ENCODE measurements at places on chromosomes 4 and X.
A peak's percentile ranks its signal among the peaks of the same experiment; 100 is the strongest.

- DNase-seq = no peak
These were observed 113.7 kb upstream of the TLR3 start for GRCh38 chr4:185955151-185955770.

GRCh38 chr4:82733636-82734035 lies 65.0 kb downstream of the SCD5 start:
- DNase-seq = no peak

- DNase-seq = no peak
These were observed 78.7 kb downstream of the FNIP2 start for GRCh38 chr4:158847535-158847934.

- peak; percentile 90 for DNase-seq
These were observed 227.7 kb downstream of the C4orf33 start for GRCh38 chr4:129323658-129324057.

GRCh38 chr4:72410158-72410557 lies 158.9 kb downstream of the ADAMTS3 start:
- no peak for DNase-seq

GRCh38 chr4:51909236-51909703 lies 66.3 kb downstream of the DCUN1D4 start:
- DNase-seq = no peak

GRCh38 chrX:10526451-10526850 lies 93.9 kb downstream of the MID1 start:
- DNase-seq = no peak

- no peak for DNase-seq
These were observed 3.7 kb downstream of the TAF7L start for GRCh38 chrX:101287402-101287801.

GRCh38 chrX:22081475-22082092 lies 49.5 kb downstream of the PHEX start:
- no peak for DNase-seq

DNA sequence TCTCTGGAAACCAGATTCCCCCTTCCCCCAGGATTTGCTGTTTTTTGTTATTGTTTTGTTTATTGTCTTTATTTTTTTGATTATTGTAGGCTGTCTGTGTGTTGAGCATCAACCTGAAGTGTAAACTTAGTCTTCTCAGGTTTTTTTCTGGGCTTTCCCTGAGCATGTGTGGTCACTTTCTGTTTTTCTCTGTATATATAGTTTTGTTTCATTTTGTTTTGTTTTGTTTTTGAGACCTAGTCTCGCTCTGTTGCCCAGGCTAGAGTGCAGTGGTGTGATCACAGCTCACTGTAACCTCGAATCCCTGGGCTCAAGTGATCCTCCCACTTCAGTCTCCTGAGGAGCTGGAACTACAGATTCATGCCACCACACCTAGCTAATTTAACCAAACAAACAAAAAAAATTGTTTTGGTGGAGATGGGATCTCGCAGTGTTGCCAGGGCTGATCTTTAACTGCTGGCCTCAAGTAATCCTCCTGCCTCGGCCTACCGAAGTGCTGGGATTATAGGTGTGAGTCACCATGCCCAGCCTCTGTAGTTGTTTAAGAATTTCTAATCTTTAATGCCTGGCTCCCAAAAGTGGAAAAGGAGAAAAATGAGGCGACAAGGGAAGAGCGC lies 9.1 kb downstream of the IL13RA1 start:
- no peak for DNase-seq

GRCh38 chr4:63460075-63460474 lies 949.2 kb downstream of the TECRL start:
- no peak for DNase-seq

GRCh38 chr4:8000721-8001491 lies 61.2 kb upstream of the AFAP1 start:
- DNase-seq = no peak

DNA sequence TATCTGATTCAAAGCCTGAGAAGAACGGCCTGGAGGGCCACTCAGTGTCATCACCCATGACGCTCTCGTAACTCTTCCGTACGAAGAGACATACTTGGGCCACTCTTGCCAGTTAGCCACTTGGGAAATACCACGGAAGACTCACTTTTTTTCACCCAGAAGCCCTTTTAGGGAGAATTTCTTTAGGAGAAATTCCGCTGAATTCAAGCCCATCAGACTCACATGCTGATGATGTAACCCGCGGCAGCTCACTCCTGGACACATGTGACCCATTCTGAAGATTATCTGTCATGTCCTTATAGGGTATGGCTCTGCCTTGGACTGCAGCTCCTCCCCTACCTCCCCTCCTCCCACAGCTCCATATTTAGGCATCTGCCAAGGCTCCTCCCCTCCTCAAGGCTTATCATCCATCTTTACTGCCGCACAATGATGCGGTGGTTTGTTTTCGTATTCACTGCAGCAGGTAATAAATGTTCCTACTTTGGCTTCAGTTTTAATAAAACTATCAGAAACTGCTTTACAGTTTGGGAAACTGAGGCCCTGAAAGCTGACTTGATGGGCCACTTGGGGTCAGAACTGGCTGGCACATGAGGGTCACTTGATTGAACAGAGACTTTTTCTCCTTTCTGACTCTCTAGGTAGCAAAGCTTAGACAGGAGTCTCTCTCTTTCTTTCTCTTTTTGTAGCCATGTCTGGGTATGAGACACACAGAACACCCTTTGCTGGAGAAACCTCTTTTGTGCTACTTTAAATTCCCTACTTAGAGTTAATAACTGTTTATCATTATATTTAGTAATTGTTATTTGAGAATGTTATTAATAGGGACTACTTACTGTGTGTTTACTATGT lies 42.1 kb downstream of the RHOH start:
- DNase-seq = no peak

- DNase-seq = no peak
These were observed 28.3 kb downstream of the AGTR2 start for GRCh38 chrX:116198810-116199209.

DNA sequence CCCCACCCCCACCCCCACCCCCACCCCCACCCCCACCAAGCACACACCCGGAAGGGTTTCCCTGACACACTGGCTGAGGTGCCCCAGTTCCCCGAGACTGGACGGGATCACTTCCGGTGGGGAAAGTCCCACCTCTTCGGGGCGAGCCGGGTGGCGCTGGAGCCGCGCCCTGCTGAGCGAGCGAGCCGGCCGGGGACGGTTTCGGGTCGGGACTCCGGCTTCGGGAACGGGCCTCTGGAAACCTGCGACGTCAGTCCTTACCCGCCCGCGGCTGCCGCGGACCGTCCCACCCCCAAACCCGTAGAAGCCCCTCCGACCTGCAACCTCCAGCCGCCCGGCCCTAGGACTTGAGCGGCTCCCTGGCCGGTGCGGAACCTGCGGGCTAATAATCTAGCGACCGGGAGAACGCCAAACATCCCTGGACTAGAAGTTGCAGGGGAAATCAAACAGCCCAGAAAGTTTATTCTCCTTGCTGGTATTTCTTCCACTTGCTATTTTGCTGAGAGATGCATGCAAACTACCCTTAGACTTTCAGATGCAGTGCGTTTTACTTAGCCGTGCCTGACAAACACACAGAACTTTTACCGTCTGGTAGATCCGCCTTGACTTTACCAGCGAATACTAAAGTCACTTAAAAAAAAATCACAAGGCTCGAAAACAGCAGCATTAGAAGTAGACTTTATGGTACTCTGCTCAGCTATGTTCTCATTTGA lies 991 bp downstream of the RAP2C start:
- peak; percentile 17 for DNase-seq

GRCh38 chr4:65831828-65832227 lies 161.5 kb upstream of the EPHA5 start:
- no peak for DNase-seq

- peak; percentile 34 for DNase-seq
These were observed 204.2 kb upstream of the GPRIN3 start for GRCh38 chr4:89511776-89512175.

DNA sequence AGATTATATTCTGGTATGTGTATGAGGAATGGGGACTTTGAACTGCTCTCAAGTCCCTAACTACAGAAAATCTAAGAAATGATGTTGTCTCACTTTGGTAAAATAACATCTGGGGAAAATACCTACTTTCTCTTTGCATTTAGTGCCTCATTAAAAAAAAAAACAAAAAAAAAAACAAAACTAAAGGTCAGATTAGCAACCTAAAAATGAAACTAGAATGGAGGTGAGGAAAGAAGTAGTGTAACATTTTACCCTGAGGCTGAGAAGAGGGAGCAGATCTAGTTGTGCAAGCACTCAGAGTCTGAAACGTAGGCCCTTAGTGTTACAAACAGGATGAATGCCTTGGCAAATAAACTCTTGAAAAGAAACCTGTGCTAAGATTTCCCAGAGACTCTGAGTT lies 56.0 kb downstream of the VGLL1 start:
- DNase-seq = no peak

- no peak for DNase-seq
These were observed 111.8 kb downstream of the TRAPPC11 start for GRCh38 chr4:183770906-183771305.

DNA sequence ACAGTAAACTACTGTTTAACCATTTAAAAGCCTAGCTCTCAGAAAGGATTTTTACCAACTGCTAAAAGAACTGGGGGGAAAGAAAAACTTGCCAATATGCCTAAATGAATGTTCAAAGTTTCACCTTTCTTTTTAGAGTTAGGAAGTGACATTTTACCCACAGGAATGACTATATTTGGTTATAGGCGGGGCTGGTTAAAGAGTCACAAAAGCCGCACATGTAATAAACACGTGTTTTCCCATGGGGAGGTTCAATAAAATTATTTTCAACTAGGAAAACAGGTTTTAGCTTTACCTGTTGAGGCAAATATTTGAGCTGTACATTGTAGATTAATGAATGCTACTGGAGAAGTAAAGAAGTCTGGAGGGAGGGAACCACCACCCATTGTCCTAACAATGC lies 41.6 kb upstream of the UGDH start:
- DNase-seq = no peak

DNA sequence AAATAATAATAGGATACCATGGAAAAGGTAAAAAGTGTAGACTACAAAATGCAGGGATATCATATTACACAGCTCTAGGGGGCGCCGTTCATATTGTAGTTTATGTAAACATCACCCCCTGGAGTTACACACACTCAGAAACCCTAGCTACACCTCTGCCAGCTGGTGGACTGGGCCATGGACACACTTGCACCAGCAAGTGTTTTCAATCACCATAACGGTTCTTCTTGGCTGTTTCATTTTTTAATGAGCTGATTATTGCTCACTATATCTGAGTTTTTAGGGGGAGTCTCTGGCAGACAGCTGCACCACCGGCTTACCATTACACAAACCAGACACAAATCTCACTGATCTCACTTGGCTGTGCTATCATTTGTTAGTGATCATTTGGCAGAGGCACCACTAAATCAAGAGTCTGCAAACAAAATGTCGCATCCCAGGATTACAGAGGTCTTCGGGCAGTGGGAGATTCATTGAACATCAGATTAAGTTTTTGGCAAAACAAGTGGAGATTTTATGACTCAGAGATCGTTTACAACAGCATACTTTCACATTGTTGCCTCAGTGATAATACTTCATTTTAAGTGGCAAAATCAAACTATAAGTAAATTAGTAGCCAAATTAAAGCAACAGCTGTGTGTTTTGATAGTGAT lies 185.7 kb downstream of the UNC5C start:
- no peak for DNase-seq

DNA sequence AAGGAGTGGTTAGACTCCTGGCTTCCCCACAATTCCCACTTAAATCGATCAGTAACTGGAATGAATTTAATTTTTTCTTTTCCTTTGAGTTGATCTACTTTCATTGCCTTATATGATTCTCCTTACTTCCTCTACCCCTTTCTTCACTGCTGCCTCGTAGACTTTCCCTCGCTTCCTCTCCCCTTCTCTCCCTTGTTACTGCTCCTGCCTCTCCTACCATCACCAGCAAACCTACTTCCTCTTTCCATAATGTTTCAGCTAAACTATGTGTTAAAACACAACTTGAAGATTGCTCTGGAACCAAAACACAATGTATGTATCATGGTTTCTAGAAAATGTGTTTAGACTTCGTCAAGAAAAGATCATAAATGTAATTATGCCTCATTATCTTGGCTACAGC lies 132.0 kb upstream of the TET2 start:
- no peak for DNase-seq

- no peak for DNase-seq
These were observed 49.2 kb upstream of the FAM9C start for GRCh38 chrX:13093529-13094140.

DNA sequence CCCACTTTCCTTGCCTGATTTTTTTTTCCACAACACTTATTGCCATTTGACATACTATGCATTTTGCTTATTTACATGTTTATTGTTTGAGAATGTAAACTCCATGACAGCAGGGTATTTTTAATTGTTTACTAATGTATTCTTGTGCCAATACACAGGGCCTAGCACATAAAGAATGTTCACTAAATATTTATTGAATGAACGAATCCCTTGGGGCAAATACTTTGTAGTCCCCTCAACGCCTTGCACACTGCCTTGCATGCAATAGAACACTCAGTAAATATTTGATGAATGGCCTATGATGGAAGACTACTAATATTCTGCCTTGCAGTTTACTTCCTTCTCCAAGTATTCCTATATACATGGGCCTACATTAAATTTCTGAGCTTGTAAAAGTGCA lies 1.4 kb upstream of the PRPS1 start:
- DNase-seq = no peak

GRCh38 chr4:149896432-149896831 lies 80.8 kb upstream of the IQCM start:
- DNase-seq = no peak

DNA sequence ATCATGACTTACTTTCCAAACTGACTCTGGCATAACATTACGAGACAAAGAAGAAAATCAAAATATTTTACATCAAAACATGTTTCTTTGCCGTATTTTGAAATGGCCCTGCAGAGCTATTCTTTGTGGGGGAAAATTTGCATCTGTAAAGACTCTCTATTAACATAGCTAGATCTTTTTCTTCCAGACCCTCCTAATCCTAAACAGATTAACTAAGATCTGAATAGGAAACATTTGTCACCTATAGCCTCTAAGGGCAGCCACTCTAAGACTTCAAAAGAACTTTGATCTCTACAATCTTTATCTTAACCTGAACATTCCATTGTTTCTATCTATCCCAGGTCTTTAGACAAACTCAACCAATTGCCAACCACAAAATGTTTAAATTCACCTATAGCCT lies 176.6 kb upstream of the CENPE start:
- DNase-seq = no peak
